MM.1S (cell line): ENCODE measurements at places on chromosomes 3 and 15.
A peak's percentile ranks its signal among the peaks of the same experiment; 100 is the strongest.

DNA sequence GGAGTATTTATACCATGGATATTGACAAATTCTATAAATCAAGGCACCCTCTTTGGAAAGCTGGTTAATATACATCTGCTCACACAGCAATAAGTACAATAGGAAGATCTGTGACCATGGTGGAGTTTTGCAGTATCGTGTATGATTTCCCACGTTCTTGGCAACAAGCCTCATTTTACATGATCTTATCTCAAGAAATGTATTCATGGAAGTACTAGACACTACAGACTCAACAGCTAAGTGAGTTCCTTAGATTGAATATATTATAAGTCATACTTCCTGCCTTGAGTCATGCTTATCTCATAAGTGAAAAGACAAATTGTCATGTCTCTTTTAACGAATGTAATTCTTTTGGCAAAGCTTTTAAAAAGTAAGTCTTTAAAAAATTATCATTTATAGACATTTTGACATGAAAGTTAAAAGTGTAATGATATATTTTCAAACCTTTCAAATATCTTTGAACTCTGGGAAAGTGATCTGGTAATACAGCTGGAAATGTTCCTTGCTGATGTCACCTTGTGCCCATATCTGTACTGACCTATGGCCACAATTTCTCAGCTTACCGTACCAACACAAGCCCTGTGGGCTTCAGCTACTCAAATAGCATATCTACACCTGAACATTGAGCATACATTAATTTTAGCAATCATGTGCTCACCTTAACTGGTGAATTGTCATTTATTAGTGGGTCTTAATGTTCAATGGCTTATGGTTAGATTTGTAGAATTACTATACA lies 130.3 kb upstream of the TMC3 start:
- DNase-seq: no peak

DNA sequence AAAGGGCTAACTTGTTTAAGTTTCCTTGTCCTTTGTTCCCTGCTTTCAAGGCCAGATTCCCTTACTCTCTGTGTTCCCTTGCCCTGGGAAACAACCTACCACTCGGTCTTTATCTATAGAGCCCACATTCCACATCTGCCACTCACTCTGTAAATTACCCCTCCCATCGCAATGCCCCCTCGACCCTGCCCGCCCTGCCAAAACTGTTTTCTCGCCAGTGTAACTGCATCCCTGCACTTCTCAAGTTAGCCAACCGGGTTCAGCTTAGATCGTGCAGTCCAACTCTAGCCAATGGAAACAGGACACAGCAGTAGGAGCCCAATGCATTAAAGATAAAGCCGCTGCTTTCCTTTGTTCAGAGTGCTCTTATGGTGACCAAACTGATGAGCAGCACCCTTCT lies 263.6 kb downstream of the TBL1XR1 start:
- DNase-seq: no peak

- DNase-seq: no peak
Measured at GRCh38 chr15:30023798-30024295, 58.9 kb upstream of the GOLGA8J start.

- DNase-seq: no peak
Measured at GRCh38 chr15:32668942-32669341, 27.4 kb downstream of the SCG5 start.

DNA sequence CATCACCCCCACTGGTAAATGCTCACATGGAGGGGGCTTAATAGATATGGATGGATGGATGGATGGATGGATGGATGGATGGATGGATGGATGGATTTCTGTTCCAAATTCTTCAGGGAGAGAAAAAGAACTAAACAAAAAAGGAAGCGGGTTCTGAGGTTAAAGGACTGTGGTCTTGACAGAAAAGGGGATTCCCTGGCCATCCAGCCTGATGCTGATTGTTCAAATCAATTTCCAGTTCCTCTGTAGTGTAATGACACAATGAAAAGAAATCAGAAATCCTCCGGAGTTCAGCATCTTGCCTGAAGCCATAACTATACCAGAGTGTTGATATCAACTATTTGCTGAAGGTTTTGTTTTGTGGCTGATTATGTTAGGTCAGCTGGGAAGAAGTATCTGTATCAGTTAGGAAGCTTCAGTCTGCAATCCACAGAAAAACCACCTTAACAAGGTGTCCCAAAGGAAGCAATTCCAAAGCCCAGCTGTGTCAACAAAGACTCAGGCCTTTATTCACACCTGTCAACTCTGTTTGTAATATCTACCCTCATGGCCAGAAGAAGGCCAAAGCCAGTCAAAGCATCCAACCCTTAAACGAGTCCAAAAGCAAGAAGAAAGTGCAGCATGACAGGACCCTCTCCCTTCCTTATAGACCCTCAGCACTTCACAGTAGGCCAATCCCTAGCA lies 24.5 kb upstream of the RASA2 start:
- DNase-seq: no peak

- DNase-seq: peak; percentile 17
Measured at GRCh38 chr3:42733501-42734262, 31.1 kb upstream of the HHATL start.

DNA sequence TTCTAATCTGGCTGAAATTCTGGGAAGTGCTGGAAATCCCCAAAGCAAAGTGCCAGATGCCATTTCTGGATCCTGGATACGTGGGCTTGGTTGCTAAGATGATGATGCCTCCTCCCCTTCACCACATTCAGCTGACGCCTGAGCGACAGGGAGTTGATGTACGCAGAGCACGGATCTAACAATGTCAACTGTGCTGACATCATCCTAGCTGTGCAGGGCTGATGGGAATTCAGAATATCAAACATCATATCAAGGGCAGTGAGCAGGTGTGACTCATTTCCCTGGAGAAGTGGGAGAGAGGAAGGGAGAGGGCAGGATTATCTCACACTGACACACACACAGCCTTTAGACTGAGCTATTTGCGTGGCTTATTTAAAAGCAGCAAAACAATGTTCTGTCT lies 92.6 kb upstream of the ZBTB20 start:
- no peak for DNase-seq

GRCh38 chr15:74024687-74025086 lies 30.2 kb downstream of the PML start:
- no peak for DNase-seq
